GM18507 (cell line): ENCODE measurements at places on chromosomes 2 and 18.

GRCh38 chr18:37845498-37845897 lies 279.9 kb upstream of the CELF4 start:
- DNase-seq, result no peak

DNA sequence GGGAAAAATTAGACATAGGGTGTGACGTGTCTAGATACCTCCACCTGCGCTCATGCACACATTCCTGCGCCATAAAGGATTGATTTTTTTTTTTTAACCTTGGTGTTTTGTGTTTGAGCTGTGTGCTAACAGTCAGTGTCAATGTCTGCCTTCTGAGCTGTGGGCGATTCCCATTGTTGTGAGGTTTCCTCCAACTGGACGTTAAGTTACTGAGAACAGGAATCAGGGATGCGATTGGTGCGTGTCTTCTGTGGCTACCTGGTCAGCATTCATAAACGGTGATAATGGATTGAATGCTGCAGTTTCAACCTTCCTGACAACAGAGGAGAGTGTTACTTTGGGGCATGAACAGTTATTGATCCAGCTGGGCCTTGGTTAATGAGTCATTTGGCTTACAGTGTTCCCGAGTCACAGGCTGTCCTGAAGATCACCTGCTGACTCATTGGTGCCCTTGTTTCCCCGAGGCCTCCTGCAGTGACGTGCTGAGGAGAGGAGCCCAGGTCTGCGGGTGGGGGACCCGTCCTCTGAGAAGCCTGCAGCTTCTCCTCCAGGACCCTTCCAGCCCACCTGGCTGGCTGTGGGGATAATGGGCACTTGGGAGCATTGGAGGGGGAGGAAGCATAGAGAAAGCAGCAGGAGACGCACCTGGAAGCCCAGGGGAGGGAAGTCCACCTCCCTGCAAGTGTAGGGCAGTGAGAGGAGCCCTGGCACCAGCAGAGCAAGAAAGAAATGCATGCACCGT lies 25.8 kb upstream of the CABYR start:
- no peak for DNase-seq

DNA sequence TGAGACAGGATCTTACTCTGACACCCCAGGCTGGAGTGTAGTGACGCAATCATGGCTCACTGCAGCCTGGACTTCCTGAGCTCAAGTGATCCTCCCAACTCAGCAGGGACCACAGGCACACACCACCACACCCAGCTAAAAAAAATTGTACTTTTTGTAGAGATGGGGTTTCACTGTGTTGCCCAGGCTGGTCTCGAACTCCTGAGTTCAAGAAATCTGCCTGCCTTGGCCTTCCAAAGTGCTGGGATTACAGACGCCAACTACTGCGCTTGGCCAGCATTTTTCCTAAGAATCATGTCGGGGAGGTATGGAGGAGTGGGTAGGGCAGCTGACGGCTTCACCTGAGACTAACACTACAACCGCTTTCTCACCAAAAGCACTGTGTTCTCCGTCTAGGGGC lies 50.4 kb downstream of the CYP26B1 start:
- DNase-seq, result no peak

DNA sequence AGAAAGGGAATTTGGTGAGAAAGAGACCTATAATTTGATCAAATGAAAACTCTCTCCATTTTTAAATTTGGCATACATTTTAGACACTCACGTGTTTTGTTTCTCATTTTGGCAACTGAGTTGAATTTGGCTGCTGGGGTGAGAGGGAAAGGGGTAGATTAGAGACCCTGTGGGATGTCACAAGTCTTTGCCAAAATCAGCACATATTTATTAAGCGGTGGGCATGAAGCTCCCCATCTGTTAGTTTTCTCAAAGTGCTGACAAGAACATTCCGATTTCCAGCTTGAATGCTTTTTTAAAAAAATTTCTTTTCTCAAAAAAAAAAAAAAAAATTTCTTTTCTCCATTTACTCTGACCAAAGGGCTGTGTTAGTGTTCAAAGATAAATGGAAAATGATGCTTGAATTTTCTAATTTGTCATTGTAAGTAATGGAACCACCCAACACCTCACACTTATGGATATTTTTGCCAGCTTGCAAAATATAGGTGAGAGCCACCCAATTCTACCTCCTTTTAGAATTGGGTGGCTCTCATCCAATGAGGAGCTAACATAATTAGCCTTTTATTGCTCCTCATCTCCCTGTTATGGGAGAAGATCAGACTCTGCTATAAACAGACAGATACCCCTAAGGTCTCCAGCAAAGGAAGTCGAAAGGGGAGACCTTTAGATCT lies 222.9 kb upstream of the FN1 start:
- DNase-seq, result no peak

- no peak for DNase-seq
Observed at GRCh38 chr2:17583166-17583565, 42.7 kb downstream of the VSNL1 start.

- peak; percentile 98 for DNase-seq
Observed at GRCh38 chr2:20650877-20651730, at the start of gene HS1BP3. HS1BP3 (minus strand) TSS chr2:20651098; CDS start chr2:20651063, 35 bp downstream.
